DND-41 (cell line): ENCODE measurements at places on chromosomes 5 and 9.

- DNase-seq: no peak
These were observed 2400.9 kb upstream of the C9orf72 start for GRCh38 chr9:29974197-29974596.

DNA sequence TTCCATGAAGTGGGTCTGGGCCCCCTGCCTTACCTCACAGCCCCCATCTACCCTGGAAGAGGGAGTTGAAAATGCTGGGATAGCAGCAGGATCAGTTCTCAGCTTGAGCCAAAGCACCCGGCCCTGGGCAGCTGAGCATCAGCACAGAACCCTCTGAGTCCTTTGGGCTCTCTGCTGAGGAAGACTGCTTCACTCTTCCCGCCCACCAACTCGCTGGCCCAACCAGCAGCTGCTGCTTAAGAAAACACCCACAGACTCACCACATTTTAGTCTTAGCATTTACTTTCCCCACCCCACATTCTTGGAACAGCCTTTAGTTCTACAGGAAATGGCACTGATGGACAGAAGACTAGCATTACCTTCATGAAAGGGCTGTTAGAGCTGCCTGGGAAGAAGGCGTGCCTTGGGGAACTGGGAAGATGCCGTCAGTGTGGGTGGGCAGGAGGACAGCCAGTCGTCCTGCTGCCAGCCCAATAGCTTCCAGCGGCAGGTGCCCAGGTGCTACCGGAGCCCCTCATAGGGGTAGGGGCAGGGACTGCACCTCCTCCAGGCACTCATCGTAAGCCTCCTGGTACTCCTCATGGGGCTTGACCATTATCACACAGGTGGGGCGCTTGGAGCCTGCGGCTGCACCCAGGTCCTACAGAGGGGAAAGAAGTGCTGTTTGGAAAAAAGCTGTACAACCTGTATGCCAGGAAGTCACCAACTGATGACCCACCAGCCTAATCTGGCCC is 4.3 kb downstream of the NHP2 start:
- DNase-seq: no peak

DNA sequence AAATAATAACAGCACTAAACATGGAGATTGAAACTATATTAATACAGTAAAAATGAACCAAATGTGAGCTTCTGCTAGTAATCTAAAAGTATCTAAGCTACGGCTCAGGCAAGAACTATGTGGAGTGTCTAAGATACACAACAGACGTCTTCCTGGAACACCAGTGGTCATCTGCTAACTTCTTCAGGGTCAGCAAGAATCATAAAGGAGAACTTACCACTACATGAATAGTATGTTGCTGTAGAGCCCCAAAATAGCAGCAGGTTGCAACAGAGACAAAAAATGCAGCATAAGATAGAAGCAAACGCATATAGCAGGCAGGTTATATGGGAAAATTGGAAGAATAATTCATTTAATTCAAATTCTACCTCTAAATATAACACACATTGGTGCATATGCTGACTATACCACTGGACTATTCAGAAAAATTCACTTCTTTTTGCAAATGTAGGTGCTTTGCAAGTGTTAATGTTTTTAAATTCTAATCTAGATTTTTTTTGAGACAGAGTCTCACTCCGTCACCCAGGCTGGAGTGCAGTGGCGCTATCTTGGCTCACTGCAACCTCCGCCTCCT is 27.1 kb downstream of the DCTN4 start:
- DNase-seq: no peak

DNA sequence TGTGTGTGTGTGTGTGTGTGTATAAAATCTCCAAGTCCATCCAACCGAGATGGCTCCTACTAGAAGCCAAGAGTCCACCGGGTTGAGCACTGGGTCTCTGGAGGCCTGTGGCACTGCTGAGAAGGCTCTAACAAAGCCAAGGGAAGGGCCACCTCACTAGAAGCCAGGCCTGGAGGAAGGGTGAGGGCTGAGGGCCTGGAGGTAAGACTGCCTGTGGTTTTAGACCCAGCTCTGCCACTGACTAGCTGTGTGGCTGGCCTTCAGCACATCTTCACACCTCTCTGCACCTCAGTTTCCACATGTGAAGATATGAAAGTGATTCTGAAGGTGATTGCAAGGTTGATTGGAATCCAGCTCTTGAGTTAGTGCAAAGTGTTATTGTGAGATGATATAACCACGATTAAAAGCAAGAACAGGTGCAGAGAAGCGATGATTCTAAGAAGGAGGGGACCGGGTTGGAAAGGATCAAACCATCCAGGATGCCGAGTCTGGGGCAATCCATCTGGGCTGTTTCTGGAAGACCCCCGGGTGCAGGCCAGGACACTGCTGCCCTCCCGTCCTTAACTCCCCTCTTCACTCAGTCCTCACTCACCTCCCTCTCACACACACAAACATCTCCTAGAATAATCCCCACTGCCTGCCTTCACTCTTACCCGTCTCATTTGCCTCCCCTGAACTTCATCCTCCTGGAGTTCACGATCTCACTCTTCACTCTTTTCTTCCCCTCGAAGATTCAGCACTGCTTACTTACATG is 2.3 kb downstream of the IL4 start:
- DNase-seq: no peak

DNA sequence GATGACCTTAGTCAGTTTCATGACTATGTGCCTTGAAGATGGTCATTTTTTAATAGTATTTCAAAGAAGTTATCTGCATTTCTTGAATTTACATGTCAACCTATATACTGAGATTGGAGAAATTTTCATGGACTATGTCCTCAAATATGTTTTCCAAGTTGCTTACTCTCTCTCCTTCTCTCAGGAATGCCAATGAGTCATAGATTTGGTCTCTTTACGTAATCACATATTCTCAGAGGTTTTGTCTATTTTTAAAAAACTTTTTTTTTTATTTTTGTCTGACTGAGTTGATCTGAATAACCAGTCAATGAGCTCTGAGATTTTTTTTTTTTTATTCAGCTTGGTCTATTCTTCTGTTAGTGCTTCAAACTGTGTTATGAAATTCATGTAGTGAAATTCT is 374.7 kb upstream of the GRIN3A start:
- no peak for DNase-seq

- DNase-seq: no peak
These were observed 50.5 kb downstream of the HACD4 start for GRCh38 chr9:20980832-20981455.

- DNase-seq: no peak
These were observed 25.7 kb downstream of the DPYSL3 start for GRCh38 chr5:147483961-147484707.

DNA sequence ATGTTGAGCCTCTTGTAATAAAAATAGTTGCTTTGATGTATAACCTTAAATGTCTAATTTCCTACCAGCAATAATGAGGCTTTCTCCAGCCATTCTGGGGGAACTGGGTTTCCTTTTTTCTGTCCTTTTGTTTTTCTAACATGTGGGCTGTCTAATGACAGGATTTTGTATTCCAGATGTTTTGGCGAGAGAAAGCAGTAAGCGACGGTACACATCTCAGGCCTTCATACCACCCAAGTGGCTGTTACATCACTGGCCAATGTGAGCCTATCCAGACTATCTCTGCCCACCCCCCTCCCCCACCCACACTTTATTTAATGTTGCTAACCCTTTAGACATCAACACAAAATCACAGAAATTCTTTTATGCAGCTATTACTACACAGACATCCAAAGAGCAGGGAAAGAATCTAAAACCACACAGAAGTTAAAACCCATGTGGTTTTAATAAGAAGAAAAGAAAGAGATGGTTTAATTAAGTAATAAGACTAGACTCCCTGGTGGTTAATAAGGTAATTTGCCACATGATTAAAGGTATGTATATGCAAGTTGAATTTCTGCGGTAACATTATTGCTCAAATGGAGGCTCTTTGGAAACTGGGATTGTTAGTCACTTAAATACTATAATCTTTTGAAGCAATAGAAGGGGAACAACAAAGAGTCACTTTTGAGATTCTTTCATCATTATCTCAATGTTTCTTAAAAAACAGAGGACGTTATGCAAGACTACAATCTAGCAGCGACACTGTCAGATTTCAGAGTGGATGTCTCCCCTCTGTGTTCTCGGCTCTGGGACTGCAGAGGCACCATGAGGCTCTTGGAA is 365.1 kb downstream of the ENC1 start:
- no peak for DNase-seq

GRCh38 chr9:35673132-35674024 is at the start of gene CA9:
TSS of gene CA9 (plus strand) at chr9:35673928. CDS start at chr9:35673960, 32 bp downstream.
- no peak for DNase-seq

- no peak for DNase-seq
These were observed 183.9 kb downstream of the LRRC70 start for GRCh38 chr5:62762503-62762902.

- no peak for DNase-seq
These were observed 38.5 kb downstream of the SECISBP2 start for GRCh38 chr9:89356782-89357181.

GRCh38 chr5:118378959-118379358 is 609.4 kb downstream of the DTWD2 start:
- no peak for DNase-seq

DNA sequence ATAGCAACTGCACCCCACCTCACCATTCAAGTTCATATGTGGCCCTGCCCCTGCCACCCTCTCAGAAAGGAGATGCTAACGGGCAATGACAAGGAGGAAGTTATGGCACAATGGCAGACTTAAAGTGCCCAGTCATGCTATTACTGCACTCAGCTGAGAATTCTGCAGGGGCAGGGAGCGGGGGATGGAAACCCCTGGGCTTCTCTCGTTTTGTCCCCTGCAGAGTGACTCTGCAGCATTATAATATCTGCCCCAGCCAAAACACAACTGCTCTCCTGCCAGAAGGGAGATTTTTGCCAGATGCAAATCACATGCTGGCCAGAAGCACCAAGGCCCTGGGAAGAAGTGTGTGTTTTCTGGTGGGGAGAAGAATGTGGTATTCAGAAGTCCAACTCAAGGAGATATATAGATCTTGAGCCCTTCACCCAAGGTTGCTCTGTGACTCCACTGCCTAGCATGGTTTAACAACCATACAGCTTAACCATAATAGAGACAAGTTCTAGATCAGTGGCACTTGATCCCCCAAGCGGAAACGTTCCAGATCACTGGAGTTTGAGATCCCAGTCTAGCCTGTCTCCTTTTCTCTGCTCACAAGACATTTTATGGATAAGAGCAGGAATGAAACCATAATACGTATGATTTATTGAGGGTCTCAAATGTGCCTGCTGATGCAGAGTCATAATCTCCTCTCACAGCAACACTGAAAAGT is 207.0 kb upstream of the MAP3K1 start:
- DNase-seq: no peak

DNA sequence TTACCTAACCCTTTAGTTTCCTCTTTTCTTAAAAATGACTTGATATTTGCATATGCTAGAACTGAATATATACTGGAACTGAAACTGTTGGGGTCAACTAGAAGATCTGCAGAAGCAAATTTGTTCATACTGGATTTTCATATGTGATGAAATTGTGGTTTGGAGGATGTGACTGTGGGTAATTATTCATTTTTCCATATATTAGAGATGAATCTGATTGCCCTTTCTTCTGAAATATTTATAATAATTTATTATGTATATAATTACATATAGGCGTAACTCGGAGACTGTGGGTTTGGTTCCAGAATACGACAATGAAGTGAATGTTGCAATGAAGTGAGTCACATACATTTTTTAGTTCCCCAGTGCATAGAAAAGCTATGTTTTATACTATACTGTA is 149.1 kb downstream of the ATP10B start:
- no peak for DNase-seq

GRCh38 chr9:121698627-121699570 is 47.5 kb downstream of the DAB2IP start:
- DNase-seq: peak; percentile 75

- no peak for DNase-seq
These were observed 74.7 kb downstream of the CEMIP2 start for GRCh38 chr9:71693607-71694006.

DNA sequence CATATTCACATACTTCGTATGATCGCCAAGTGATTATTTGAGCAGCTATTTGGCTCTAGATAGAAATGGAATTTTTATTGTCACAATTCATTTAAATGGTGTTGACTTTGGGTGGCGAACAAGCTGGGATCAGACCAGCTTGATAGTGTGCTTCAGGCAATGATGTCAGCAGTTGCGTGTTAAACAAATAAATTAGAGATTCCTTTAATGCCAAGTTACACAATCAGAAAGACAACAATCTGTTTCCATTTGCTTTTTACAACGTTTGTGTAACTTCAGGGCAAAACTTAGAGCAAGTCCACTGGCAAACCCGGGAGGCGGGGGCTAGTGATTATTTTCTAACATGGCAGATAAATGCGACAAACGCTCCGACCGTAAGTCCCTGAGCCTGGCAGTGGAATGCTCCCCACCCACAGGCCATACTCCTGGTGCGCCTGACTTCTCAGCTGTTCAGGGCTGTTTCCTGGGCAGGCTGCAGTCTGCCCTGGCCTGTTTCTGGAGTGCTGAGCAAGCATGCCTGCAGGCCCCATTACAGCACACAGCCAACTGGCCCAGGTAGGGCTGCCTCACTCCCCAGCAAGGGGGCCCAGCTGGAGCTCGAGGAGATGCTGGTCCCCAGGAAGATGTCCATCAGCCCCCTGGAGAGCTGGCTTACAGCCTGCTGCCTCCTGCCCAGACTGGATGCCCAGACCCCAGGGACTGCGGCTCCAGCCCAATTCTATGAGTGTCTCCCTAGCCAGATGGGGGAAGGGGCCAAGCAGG is 88.7 kb downstream of the BASP1 start:
- no peak for DNase-seq

GRCh38 chr5:164617290-164617689 is 1111.9 kb downstream of the MAT2B start:
- DNase-seq: no peak
